ENCODE measurements at places on chromosomes 1 and 21.

- DNase-seq = peak; percentile 67
These were observed at the start of gene UAP1 for GRCh38 chr1:162561616-162562469. UAP1 (plus strand) TSS chr1:162561722; CDS start chr1:162566069, 4,347 bp downstream.

DNA sequence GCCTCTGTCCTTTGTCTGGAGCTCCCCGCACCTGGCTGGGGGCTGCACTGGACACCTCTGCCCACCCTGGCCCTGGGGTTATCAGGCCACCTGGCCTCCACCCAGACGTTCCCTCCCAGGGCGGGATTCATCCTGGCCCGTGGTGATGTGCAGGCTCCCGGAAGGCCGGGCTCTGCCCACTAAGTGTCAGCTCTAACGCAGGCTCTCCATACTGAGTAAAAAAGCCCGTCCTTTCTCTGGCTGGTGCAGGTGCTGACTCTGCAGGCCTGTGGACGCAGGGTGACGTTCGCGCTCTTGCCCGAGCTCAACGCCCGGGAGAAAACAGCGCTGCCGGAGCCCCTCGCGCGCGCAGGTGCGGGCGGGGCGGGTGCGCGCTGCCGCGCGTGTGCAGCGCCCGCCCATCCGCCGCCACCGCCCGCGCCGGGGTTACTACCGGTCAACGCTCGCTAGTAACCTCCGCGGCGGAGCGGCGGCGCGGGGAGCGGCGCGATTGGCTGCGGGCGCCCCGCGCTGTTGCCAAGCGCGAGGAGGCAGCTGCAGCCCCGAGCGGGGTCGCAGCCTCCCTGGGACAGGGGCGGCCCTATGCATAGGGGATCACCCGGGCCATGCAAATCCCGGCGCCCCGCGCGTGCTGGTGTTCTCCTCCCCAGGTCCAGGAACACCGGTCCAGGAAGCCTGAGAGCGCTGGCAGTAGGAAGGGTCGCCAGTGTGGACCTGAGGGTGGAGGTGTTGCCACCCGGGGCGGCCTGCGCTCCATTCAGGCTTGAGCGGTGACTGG is 15.7 kb downstream of the ABCG1 start:
- peak; percentile 85 for DNase-seq

DNA sequence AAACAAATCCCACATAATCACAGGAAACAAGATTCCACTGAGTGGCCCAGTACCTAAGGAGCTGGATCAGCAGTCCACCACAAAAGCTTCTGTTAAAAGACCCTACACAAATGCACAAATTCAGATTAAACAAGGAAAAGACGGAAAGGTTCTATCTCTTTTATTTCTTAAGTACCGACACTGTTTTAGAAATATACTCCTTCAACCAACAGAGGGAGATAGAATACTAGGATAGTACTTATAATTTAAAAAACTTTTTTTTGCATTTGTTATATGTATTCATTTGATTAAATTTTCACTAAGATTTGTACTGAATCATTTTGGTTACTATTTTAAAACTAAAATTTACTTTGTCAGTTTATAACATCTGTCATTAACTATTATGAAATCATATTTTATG is 12.5 kb downstream of the CDC7 start:
- no peak for DNase-seq

DNA sequence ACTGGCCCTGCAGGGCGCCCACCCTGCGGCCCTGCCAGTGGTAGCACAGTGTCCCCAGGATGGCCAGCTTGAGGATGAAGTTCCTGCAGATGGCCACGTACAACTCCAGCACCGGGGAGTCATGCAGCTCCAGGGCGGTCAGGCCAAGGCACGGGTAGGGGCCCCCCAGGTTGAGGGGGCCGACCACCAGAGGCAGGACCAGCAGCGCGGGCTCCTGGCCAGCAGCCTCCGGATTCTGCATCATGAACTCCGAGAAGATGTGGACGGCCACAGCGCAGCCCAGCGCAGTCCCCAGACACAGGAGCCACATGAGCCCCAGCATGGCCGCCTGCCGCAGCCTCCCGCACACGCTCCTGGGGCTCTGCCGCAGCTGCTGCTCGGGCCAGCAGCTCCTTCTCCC is 41.0 kb downstream of the ZNF691 start:
- DNase-seq = no peak

DNA sequence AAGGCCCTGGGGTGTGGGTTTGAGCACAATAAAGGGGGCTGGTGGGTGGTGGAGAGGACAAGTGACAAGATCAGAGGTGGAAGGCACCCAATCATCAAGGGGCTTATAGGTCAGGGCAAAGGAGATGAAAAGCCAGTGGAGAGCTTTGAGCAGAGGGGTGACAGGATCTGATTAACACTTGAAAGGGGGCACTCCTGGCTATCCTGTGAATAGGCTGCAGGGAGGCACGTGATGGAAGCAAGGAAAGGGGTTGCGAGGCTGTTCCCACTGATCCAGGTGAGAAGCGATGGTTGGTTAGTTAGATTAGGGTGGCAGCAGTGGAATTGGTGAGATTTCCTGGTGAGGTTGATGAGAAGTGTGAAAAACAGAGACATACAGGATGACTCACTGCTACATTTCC is 80.6 kb downstream of the WLS start:
- no peak for DNase-seq

DNA sequence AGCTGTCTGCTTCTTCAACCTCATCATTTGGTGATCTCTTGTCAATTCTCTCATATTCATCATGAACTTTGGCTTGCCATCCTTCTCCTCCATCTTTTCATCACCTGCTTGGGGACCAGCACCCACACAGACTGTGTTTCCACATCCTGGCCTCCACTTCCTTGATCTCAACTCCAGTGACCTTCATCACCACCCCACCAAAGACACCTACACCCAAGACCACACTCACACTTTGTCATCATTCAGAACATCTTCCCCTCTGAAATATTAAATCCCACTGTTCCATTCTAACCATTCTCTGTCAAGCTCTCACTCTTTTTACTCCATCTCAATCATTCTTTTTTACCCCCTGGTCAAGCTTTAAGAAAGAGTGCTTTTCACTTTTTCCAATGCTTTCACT is 115.5 kb upstream of the VAV3 start:
- DNase-seq = no peak

GRCh38 chr1:2584686-2585317 is 1.8 kb upstream of the PRXL2B start:
- DNase-seq = no peak

DNA sequence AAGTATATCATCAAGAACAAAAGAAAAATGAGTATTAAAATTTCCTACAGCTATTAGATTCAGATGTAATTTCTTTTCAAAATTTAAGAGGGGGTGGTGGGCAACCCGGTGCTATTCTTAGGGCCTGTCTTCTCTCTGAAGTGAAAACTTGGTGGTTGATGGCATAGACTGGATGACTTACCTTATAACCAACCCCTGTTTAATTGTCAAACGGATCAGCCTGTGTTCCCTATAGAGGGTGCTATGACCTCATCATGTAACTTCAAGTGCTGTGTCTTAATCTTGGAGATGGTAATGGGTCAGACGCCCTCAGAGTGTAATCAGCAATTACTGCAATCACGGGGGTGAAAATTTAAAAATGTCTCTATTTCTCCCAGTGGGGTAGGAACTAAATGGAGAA is 176.2 kb downstream of the PCP4 start:
- peak; percentile 47 for DNase-seq
